ENCODE measurements at places on chromosomes 2 and 18.
A peak's percentile ranks its signal among the peaks of the same experiment; 100 is the strongest.

- DNase-seq: no peak
Observed at GRCh38 chr2:75494137-75494769, 66.5 kb downstream of the EVA1A start.

DNA sequence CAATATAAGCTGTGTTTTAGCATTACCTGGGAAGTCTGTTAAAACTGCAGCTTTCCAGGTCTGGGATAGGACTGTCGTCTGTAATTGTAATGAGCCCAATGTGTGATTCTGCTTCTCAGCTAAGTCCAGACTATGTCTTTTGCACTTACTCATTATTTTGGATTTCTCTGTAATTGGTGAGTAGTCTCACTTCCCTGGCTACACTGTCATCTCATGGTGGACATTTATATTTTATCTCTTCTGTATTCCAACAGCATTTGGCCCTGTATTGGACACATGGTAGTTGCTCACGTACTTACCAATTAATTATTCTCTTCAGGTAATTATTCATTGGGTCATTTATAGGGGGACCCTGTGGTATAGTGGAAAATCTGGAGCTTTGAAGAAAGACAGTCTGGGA lies 28.0 kb downstream of the LHCGR start:
- no peak for DNase-seq

GRCh38 chr18:49658823-49659404 lies 97.1 kb downstream of the LIPG start:
- no peak for DNase-seq

DNA sequence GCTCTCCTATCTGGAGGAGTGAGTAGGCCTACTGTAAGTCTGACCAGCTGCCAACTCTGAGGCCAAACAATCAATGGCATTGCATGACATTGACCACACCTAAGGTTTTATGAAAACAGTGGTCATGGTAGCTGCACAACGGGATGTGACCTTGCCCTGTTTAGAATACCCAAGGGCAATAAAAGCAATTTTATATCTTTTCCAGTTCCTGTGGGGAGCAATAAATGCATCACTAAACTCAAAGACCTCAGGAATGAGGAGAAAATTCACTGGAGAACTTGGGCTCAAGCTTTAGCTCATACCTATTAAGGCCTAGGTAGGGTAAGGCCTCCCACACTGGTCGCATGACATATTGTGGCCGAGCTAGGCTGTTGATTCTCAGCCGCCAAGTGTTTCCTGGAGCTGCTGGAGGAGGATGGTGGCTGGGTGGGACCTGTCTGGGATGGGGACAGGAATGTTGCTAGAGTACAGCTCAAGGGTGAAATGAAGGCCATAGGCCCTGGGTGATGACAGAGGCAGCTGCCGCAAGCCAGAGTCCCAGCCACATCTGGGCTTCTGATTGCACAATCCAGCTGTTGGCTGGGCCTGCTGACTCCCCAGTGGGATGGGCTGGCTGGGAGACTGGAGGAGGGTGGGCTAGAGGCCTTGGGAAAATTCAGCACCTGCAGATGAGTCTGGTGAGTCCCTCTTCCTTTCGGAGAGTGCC lies 313.7 kb downstream of the CYP26B1 start:
- no peak for DNase-seq

DNA sequence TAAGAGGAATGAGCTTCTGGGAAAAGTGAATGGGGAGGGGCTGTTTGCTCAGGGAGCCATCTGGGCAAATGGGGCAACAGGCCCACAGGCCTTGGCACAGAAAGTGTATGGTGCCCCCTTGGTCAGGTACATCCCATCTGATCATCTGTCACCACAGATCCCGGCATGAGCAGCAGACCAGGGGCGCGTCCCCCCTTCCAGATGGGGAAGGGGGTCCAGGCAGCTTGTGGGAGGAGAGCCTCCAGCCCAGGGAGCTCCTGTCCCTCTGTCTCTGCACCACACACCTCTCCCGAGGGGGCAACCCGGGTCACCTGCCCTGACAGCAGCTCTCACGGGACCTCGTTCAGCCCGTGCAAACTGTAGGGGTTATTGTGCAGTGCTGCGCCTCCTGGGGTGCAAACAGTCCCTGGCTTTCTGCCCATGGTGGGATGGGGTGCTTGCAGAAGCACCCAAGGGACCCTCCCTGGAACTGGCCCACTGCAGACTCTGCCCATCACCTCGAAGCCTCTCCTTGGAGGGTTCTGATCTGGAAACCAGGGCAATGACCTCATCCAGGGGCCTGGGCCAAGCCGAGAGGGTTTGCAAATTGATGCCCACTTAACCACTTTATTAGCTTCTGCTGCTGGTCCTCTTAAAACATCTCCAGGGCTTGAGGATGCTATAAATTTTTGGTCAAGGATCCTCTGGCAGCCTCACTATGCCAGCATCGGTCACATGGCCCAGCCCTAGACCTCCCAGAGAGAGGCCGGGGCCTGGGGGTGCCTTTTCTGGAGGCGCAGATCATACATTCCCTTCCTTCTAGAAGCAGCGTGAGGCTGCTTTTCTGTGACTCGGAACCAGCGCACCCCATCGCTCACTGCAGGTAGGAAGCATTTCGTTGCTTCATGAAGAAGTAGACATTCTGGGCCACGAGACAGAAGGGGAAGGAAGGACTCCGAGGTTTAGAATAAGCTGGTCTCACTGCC lies 7.6 kb upstream of the BOK start:
- DNase-seq: no peak

GRCh38 chr2:84424152-84424551 lies 34.9 kb downstream of the SUCLG1 start:
- DNase-seq: no peak

GRCh38 chr2:8061219-8061618 lies 620.6 kb upstream of the ID2 start:
- no peak for DNase-seq

GRCh38 chr18:46054956-46055837 lies 16.9 kb downstream of the PSTPIP2 start:
- DNase-seq: no peak

DNA sequence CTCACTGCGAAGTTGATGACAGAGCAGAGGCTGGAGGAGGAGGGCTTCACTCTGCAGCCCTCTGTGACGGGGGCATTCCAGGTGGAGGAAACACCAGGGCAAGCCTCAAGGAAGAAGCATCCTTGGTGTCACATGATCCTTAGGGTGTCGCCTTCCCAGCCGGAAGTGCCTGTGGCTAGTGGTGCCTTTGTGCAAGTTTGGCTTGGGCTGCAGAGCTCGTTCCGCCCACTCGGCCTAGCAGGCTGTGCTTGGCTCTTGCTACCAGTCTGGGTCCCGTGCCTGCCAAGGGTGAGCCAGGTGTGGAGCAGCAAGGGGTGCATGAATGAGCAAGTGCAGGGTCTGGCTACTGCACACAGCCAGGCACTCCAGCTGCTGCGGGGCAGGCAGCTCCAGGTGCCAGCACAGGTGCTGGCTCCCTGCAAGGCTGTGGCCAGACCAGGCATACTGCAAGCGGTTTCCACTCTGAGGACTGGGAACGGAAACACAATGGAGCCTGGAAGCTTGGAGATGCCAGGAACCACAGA lies 325.3 kb upstream of the SMIM21 start:
- DNase-seq: no peak

DNA sequence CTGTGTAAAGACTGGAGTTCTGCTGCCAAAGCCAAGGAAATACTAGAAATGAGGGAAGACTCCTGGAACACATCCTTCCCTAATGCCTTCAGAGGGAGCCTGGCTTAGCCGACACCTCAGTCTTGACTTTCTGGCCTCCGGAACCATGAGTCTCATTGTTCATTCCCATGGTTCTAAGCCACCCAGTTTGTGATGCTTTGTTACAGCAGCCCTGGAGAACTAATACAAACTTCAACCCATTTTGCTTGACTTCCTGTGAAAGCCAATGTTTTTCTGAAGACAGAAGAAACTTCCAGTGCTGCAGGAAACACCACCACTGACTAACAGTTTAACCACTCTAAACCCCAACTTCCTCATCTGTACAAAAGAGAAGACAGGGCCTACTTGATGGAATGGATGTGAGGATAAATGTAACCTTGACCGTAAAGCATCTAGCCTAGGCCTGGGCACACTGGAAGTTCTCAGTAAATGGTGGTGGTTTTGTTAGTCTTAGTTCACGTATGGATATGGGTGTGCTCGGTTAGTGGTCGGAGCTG lies 85.9 kb upstream of the RFX8 start:
- no peak for DNase-seq

- DNase-seq: no peak
Observed at GRCh38 chr2:98736464-98736889, 5.5 kb upstream of the MGAT4A start.

DNA sequence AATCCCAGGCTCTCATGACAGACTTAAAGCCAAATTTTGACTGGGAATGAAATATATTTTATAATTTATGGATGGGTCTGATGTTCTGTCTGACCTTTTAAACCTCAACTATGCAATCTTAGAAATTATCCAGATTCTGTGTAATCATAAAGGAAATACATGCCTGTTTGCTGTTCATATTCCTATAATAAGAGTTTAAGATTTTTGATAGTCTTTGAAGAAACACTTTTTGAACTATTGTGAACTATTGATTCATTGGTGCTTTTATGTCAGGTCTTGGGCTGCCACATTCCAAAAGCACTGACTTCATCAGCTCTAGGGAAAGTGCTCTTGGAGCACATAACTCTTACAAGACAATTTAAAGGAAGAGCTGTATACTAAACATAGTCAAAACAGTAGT lies 64.2 kb downstream of the CCDC150 start:
- no peak for DNase-seq

GRCh38 chr18:36153771-36154170 lies 24.1 kb downstream of the ELP2 start:
- DNase-seq: no peak

DNA sequence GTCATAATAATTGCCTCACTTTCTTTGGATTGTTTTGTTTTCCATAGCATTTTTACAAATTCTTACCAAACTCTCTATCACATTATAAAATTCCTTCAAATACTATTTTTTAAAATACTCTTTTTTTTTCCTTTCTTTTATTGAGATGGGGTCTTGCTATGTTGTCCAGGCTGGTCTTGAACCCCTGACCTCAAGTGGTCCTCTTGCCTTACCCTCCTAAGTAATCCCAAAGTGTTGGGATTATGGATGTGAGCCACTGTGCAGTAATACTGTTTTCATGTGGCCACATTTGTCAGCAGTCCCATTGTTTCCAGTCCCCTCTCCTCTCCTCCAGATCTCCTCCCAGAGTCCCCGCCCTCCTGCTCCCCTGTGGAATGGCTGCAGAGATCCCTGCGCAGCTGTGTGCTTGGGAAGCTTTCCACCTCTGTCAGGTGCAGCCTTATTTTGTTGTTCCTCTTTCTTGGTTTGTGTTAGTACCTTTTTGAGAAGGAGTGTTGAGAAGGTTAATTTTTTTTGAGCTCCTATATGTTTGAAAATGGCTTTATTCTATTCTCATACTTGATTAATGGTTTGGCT lies 227.3 kb downstream of the LOXHD1 start:
- DNase-seq: no peak

- DNase-seq: no peak
Observed at GRCh38 chr2:241068942-241069810, 32.9 kb downstream of the MTERF4 start.

- DNase-seq: no peak
Observed at GRCh38 chr2:40415391-40415790, 36.5 kb downstream of the SLC8A1 start.

DNA sequence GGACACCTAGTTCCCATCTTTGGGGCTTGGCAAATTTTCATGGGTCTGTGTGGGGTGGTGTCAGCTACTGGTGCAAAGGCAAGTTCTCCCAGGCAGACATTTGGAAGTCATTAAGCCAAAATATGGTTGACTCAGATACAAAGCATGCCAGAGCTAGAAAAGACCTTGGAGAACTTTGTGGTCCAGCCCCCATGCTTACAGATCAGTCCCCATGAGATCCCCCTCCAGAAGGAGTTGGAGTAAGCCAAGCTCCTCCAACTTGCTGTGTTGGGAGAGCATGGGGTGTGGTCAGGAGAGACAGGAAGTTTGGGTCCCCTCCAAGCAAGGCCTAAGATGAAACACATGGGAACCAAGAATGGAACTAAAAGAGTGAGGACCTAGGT lies 224.5 kb downstream of the CYP26B1 start:
- no peak for DNase-seq

- no peak for DNase-seq
Observed at GRCh38 chr2:240626531-240627300, 1.4 kb downstream of the GPR35 start.

- no peak for DNase-seq
Observed at GRCh38 chr2:101892377-101892776, 99.4 kb upstream of the IL1R2 start.

DNA sequence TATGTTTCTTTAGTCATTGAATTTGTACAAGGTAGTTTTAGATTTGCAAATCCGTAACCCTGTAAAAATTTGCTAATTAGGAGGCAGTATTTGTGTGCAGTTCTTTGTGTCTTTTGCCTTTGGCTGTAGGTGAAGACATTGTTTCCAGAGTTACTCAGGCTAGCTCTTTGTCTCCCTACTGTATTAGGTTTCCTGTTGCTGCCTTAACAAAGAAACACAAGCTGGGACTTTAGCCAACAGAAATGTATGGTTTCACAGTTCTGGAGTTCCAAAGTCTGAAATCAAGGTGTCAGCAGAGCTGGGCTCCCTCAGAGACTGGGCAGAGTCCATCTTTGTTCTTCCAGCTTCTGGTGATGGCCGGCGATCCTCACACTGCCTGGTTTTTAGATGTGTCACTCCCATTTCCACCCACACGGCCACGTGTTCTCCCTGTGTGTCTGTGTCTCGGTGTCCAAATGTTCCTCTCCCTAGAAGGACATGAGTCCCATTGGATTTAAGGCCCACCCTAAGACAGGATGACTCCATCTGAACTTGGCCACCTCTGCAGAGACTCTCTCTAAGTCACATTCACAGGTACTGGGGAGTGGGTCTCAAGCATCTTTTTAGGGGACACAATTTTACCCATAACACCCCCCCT lies 309.7 kb downstream of the GALR1 start:
- DNase-seq: no peak

- DNase-seq: no peak
Observed at GRCh38 chr18:26963292-26963691, 97.8 kb upstream of the AQP4 start.

- no peak for DNase-seq
Observed at GRCh38 chr2:190860985-190861680, 19.5 kb upstream of the GLS start.

DNA sequence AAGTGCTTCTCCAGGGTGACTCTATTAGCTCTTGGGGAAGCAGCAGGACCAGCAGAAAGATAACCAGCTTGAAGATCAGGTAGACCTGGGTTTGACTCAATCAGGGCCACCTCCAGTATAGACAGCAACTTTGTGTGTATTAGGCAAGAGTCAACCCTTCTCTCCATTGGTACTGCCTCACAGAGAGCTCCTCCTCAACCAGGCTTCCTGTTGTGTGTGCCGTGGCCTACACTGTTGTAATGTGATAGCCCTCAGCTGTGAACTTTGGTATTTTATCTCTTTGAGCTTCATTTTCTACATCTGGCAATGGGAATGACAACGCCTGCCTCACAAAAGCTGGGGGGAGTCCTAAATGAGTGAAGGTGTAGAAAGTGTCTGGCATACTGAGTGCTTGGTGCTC lies 17.0 kb upstream of the MAP3K20 start:
- no peak for DNase-seq

GRCh38 chr2:32262105-32262504 lies 2.6 kb downstream of the NLRC4 start:
- peak; percentile 40 for DNase-seq
